Stimulated activated CD4-positive, alpha-beta T cell treated with anti-CD3 and anti-CD28 coated beads, Interleukin-15, amount 100 ng/mL, for 24 hours (primary cell): ENCODE measurements at places on chromosomes 5 and 9.

- no peak for DNase-seq
These were observed 690.9 kb upstream of the CDH18 start for GRCh38 chr5:20678814-20679298.

DNA sequence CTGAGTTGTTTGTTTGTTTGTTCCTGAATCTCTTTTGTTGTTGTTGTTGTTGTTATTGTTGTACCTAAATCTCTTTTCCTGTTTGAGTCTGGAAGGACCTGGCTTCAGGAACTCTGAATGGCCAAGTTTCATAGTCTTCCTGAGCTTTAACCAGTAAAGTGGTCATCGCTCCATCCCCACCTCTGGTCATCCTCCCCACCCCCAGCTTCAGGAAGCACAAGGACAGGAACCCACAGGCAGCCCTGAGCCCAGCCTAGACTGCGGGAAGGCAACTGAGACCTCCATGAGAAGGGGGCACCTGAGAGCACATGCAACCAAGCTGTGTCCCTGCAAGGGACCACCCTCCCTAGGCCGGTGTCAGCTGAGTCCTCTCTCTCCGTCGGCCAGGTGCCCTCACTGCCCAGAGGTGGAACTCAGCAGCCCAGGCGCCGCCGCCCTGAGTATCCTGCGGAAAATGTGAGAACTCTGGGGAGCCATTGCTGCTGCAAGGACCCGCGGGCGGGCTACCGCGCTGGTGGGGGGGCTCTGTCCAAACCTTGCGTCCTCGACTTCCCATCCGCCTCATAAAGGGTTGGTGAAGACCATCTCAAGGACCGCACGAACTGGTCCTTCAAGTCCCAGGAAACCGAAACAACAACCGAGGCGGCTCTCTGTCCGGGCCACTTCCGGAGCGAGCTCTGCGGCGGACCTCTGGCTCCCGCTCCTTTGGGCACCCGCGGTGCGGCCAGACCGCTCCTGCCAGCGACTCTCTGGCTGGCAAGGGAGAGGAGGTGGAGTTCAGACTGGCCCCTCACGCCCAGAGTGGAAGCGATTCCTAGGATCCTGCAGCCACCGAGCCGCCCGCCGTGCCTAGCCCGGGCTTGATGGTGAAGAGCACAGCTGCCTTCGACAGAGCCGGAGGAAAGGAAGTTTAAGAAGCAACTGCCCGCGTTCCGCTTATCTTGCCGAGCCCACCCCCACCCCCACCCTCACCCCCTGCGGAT, 4.2 kb downstream of the BARX1 start:
- DNase-seq: no peak

DNA sequence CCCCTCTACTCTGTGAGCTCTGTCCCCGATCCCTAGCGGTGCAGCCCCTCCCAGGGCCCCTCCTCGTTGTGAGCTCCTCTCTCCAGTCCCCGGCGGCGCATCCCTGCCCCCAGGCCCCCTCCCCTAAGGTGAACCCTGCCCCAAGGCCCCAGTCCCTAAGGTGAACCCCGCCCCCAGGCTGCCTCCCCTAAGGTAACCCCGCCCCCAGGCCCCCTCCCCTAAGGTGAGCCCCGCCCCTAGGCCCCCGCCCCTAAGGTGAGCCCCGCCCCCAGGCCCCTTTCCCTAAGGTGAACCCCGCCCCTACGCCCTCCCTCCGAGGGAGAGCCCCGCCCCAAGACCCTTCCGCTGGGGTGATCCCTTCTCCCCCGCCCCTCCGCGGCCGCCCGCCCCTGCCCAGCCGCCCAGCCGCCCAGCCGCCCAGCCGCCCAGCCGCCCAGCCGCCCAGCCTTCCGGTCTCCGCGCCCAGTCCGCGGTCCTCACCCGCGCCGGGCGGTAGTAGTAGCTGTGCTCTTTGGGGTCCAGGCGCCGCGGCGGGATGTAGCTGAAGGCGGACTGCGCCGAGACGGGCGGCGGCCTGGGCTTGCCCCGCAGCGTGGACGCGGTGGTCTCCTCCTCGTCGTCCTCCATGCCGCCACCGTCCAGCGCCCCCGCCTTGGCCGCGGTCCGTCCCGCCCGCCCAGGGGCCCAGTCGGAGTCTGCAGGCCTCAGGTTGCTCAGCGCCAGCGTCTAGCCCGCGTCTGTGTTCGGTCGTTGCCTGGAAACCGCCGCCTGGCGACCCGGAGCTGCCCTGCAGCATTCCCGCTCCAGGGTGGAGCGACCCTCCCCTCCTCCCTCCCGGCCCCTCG, at the start of gene CFAP90:
Gene CFAP90, minus strand, starts transcription at position 739 of the 845 bp plus-strand sequence. Its CDS starts 112 bp downstream, at position 627.
- peak; percentile 24 for DNase-seq

- peak; percentile 41 for DNase-seq
These were observed 72.4 kb upstream of the GNAQ start for GRCh38 chr9:78103971-78104433.

DNA sequence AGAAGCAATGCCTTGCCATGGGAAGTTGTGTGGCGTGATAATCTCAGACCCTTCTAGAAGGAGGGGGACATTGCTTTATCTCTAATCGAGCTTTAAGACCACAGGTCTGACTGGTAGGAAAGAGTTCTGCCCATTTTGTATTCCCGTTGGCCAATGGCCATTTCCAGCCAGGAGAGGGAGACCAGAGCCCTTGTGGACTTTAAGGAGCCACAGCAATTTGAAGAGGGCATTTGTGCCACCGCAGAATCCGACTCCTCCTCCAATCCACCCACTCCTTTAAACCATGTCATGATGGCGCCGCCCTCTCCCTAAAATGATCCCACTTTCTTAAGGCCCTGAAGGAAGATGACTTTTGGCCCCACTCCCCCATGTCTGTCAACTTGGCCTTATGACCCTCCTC, 560.5 kb upstream of the ADAMTS16 start:
- no peak for DNase-seq

GRCh38 chr9:79111653-79112052, 460.1 kb upstream of the TLE4 start:
- DNase-seq: no peak

- DNase-seq: no peak
These were observed 404.4 kb downstream of the ICE1 start for GRCh38 chr5:5826911-5827310.

GRCh38 chr9:94627287-94627686, 12.0 kb downstream of the FBP1 start:
- DNase-seq: no peak

DNA sequence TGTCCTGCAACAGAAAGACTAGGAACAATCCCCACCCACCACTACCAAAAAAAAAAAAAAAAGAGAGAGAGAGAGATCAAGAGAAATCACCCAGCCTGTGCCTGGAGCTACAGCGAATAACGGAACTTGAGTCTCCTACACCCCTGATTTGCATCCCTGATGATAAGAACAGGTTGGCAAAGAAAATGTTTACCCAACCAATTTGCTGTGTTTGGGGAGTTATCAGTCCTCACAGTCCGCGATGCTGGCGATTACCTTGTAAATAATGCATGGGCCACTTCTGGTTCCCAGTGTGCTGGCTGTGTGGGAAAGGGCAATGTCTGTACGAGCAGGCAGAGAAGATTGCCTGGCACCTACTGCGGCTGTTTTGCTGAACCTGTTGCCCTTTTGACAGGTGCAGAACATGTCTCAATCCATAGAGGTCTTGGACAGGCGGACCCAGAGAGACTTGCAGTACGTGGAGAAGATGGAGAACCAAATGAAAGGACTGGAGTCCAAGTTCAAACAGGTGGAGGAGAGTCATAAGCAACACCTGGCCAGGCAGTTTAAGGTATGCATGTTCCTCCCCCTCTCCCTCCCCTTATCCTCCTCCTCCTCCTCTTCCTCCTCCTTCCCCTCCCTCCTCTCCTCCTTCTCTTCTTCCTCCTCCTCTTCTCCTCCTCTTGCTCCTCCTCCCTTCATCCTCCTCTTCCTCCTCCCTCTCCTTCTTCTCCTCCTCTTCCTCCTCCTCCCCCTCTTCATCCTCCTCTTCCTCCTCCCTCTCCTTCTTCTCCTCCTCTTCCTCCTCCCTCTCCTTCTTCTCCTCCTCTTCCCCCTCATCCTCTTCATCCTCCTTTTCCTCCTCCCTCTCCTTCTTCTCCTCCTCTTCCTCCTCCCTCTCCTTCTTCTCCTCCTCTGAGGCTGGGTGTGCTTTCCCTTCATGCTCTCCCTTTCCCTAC, 8.3 kb downstream of the OLFM1 start:
- no peak for DNase-seq
